SW 1271 (cell line): ENCODE measurements at places on chromosomes 12 and 14.

GRCh38 chr14:82362452-82362851 is 828.8 kb upstream of the SEL1L start:
- no peak for DNase-seq

DNA sequence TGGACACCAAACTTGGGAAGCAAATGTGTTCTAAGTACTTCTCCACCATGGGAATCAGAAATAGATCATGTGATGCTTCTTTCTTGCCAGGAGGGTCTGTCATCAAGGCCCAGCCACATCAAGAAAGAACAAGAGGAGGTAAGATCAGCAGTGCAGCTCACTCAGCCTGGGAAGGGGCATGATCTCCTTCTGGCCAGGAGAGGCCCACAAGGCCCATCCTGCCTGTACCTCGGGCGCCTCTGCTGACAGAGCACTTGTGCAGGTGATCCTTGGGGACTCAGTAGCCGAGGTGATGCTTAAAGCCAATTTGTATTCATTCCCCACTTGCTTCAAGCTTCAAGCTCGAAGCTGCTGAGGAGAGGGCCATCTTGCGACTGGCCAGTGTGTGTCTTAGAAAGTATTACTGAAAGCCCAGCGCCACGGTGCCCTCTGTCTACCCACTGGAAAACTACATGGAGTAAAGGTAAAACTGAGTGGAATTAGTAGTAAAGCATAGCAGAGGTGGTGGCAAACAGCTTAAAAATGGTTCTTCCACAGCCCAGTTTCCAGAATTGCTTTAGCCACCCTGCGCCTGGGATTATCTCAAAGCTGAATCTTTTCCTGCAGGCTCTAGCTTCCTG is 26.2 kb downstream of the RTRAF start:
- peak; percentile 31 for DNase-seq

GRCh38 chr12:26523708-26524150 is 309.3 kb downstream of the ITPR2 start:
- no peak for DNase-seq

GRCh38 chr12:119940897-119941296 is 48.1 kb upstream of the BICDL1 start:
- no peak for DNase-seq

DNA sequence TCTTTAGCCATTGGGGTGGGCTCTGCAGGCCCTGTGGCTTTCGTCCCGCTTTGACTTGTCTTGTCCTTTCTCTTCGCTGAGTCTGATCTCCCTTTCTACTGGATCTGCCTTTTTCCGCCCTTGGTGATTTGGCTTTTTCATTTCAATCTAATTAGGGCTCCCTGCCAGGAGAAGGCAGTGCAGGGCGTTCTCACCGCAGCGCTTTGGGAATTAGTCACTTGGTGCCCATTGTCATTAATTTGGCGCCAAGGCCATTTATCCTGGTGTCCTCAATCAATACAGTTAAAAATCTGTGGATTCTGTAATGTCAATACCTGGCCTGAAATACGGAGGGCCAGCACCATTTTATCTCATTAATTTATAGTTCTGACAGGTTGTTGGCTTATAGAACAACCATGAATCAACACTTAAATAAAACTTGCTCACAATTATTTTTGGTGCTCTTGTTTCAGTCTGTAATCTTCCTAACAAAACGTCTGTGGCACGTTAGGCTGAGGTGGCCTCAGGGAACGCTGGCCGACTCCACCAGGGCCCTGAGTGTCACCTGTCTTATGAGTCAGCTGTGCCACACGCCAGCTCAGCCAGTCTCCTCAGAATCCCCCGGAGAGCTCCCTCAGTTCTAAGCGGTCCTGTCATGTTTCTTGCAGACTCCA is 115.7 kb downstream of the BEGAIN start:
- no peak for DNase-seq

- no peak for DNase-seq
These were observed 13.4 kb downstream of the MYL2 start for GRCh38 chr12:110906985-110907384.

GRCh38 chr12:103499571-103499970 is 3.8 kb upstream of the C12orf42 start:
- no peak for DNase-seq

DNA sequence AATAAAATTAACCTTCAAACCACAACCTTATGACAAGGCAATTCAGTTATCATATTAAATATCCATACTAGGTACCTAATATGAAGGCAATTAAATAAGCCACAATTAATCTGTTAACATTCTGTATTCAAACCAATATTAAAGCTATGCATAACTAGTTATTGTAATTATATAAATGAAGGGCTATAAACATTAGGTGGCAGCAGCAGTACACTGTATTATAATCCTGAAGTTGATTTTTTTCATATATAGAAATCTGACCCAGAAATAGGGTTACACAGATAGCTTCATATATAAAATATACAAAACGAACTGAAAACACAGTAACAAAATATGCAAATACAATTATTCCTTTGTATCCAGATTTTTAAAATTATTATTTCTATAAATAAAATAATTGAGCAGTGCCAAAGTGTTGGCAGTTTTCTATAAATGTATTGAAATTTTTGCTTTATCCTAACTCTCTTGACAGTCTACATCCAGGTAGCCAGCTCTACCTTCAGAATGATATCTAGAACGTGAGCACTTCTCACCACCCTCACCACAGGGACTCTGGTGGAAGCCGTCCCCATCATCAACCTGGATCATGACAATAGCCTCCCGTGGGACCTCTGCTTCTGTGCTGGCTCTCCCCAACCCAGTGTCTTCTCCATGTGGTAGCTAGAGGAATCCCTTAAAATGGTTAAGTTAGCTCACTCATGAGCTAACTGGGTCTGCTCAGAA is 136.2 kb downstream of the MED13L start:
- DNase-seq, result no peak

GRCh38 chr14:106845286-106846087 is 1319.1 kb downstream of the TMEM121 start:
- DNase-seq, result no peak

DNA sequence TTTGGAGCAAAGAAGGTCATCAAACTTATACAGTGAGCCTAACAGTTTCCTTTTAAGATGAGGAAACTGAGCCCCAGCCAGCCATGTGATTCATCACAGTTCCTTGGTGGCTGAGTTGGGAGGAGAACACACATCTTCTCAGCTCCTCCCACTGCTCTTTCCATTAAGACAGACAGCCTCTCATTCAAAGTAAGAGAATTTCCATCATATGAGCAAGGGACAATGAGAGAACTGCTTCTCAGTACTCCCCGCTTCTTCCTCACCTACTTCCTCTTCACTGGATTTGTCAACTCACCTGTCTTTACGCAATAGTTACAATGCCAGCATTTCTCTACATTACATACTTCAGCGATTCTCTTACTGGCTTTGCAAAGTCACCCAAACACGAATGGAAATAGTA is 2.2 kb downstream of the IFNG start:
- DNase-seq, result no peak

- DNase-seq, result no peak
These were observed 127.6 kb downstream of the DPF3 start for GRCh38 chr14:72766296-72766695.

DNA sequence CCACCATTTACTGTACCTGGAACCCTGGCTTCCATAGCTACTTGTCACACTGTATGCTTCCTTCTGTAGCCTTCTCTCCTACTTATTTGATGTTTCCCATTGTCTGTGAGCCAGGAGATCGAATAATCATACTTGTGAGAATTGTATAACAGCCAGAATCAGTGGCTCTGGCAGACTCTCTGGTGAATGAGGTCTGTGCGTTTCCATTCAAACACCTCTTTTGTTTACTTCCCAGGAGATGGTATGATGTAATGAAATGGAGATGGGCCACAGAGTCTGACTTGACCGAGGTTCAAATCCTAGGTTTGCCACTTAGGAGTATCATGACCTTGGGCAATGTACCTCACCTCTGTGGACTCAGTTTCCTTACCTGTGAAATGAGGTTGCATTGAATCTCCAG is 35.7 kb upstream of the CLMN start:
- no peak for DNase-seq
